ENCODE measurements at places on chromosomes 1 and 21.
A peak's percentile ranks its signal among the peaks of the same experiment; 100 is the strongest.

DNA sequence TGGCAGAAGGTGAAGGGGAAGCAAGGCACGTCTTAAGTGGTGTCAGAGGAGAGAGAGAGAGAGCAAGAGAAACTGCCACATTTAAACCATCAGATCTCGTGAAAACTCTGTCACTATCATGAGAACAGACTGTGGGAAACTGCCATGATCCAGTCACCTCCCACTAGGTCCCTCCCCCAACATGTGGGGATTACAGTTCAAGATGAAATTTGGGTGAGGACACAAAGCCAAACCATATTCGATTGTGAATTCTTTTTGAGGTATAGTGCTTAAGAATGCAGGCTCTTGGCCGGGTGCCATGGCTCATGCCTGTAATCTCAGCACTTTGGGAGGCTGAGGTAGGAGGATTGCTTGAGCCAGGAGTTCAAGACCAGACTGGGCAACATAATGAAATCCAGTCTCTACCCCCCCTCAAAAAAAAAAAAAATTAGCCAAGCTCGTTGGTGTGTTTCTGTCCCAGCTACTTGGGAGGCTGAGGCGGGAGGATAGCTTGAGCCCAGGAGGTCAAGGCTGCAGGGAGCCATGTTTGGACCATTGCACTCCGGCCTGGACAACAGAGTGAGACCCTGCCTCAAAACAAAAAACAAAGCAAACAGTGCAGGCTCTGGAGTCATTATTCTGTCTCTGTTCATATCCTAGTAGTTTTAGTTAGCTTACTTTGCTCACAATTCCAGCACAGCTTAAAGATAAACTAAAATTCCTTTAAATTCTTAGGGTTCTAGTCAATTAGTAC lies 6.0 kb downstream of the ZCCHC17 start:
- no peak for DNase-seq

- peak; percentile 53 for DNase-seq
Measured at GRCh38 chr1:16243936-16244649, 7.1 kb upstream of the CPLANE2 start.

DNA sequence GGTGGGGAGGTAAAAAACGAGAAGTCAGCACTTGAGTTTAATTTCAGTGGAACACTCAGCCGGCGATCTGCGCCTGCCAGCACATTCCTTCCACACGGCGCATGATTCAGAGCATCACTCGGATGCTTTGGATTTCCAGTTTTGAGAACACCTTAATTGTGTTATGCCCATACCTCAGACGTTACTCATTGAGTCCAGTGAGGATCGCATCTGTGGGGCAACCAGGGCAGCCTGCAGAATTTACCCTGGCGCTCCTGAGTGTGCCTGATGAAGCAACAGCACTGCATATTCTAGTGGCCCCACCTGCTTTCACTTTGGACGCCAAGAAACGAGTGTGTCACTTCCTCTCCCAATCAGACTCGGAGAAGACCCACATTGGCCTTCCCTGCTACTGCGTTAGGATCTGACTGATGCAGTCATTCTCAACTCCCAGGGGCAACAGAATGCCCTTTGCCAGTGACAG lies 19.9 kb downstream of the FAM89A start:
- no peak for DNase-seq

DNA sequence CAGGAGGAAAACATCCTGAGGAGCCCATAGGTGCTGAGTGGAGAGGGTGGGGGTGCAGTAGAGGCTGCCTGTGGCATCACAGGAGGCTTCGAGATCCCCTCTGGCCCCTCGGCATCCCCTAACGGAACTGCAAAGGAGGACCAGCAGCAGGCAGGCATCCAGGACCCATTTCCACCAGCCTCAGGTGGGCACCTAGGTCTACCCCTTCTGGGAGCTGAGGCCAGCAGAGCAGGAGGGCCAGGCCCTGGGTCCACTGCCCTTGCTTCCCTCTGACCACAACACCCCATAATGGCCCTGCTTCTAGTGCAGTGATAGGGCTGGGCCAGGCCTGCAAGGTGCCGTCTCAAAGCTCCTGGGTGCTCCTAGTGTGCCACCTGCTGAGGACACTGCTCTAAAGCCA lies 723.0 kb downstream of the PTPRU start:
- DNase-seq, result no peak

GRCh38 chr1:177546346-177546745 lies 375.6 kb downstream of the BRINP2 start:
- DNase-seq, result no peak

GRCh38 chr1:159058751-159059150 lies 17.8 kb downstream of the AIM2 start:
- DNase-seq, result no peak

GRCh38 chr1:93713341-93713740 lies 31.7 kb upstream of the BCAR3 start:
- no peak for DNase-seq

GRCh38 chr1:61742620-61743430 lies 545 bp downstream of the PATJ start:
- peak; percentile 22 for DNase-seq

GRCh38 chr1:179169616-179170467 lies 59.6 kb downstream of the ABL2 start:
- no peak for DNase-seq

GRCh38 chr1:199515261-199515660 lies 512.2 kb upstream of the NR5A2 start:
- DNase-seq, result no peak

All from activated CD8-positive, alpha-beta memory T cell treated with anti-CD3 and anti-CD28 coated beads for 4 hours (primary cell).